ENCODE measurements at places on chromosomes 1 and 21.

DNA sequence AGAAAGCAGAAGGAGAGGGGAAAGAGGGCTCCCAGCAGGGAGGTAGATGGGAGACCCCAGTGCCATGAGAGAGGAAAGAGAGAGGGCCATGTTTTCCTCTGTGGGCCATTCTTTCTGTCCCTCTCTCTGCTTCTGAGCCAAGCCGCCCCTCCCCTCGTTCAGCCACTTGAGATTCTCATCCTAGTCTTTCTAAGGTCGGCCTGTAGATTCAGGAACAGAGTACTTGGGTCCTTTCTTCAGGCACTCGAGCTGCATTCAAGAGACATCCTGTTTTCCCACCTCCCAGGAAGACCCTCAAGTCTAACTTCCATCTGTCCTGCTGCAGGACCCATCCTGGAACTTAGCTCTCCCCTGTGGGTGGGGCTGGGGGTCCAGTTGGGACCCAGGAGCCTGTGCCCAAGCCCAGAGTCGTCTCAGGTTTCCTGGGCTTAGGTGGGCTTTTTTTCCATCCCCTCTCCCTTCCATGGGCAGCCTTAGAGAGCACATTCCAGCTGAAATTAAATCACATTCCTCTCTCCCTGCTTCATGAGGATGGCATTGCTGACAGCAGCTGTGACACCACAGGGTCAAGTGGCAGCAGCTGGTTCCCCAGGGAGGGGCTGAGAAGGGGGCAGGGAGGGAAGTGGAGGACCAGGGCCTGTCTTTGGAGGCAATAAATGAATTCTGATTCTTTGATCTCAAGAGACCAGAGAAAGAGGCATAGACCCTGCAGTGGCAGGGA, 13.0 kb downstream of the NES start:
- no peak for DNase-seq

GRCh38 chr21:42678618-42679295, 25.3 kb downstream of the PDE9A start:
- DNase-seq: no peak

GRCh38 chr1:180548686-180549317, 10.0 kb upstream of the OVAAL start:
- no peak for DNase-seq

- DNase-seq: no peak
These were observed 82.2 kb upstream of the C1orf105 start for GRCh38 chr1:172338295-172338735.

- DNase-seq: no peak
These were observed 789 bp upstream of the GALE start for GRCh38 chr1:23801338-23801748.

DNA sequence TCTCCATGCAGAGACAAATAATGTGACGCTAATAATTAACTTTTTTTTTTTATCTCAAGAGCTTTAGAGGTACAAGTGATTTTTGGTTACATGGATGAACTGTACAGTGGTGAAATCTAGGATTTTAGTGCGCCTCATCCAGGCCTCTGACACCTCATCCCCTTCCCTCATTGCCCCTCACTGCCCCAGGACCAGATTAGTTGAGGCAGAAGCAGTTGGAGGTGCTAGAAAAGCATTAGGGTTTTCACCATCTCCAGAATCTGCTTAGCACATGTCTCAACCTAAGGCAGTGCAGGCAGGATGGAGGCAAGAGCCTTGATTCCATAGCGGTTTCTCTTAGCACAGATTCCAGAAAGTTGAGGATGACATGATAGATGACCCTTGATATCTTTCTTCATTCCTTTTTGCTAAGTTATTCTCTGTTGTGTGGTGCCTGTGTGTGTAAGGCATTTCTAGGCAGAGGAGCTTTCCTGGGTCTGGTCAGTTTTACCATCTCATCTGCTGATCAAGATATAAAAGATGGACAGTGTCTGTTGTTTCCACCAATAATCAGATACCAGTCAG, 16.3 kb upstream of the IL10 start:
- no peak for DNase-seq

- DNase-seq: no peak
These were observed 31.4 kb upstream of the PCBP3 start for GRCh38 chr21:45611939-45612664.

GRCh38 chr1:97608272-97608671, 312.6 kb downstream of the DPYD start:
- no peak for DNase-seq

DNA sequence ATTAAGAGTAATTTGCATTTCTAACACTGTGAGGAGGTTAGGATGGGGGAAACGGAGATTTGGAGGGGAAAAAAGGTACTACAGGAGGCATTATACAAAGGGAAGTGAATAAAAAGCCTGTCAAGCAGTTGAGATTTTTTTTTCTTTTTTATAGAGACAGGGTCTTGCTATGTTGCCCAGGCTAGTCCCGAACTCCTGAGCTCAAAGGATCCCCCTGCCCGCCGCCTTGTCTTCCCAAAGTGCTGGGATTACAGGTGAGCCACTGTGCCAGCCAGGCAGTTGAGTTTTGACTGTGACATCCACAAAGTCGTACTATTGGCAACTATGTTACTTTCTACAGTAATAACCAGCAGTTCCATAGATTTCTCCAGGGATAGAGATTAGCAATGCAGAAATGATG, 2.6 kb downstream of the CLCC1 start:
- DNase-seq: no peak

- DNase-seq: peak; percentile 77
These were observed 14.4 kb upstream of the THEM5 start for GRCh38 chr1:151867765-151868411.

DNA sequence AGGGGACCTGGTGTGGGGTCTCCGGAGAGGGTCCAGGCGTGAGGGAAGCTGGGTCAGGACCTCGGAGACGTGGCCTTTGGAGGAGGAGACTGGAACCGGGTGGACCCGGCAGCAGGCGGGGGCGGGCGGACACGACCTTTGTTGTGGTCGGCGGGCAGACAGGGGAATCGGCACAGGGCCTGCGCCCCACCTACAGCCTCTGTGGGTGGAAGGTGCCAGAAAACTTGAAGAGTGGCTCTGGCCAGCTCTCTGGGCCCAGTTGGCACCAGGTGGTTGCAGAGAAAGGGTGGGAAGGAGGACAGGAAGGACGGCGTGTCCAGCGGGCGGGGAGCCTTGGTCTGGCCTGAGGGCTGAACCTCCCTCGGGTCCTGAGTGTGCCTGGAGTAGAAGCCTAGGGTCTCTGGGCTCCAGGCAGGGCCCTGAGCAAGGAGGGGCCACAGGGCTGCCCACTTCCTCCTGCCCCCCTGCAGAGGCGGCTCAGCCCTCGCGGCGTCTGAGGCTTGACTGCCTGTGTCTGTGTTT, 7.7 kb upstream of the TTLL10 start:
- DNase-seq: no peak

GRCh38 chr1:104905322-104905721, 1155.6 kb downstream of the AMY1C start:
- DNase-seq: no peak

- peak; percentile 36 for DNase-seq
These were observed 1.2 kb upstream of the ADAM15 start for GRCh38 chr1:155049651-155050559.

GRCh38 chr1:41503538-41504113, 19.1 kb upstream of the EDN2 start:
- no peak for DNase-seq

DNA sequence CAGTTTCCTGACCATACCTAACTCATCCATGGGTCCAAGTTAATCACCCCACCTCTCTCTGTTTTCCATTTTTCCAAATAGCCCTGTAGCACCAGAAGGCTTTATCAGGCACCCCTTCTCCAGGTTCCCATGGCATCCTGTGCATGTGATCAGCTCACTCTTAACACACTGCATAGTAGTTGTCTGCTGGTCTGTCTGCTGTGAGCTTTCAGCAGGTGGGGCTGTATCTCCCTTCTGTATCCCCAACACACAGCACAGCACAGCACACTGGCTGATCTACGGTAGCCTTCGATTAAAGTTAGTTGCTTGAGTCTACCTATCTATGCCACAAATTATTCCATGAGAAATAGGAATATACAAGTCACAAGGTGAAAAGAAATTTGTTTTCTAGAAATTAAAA, 54.3 kb upstream of the C1orf198 start:
- no peak for DNase-seq

DNA sequence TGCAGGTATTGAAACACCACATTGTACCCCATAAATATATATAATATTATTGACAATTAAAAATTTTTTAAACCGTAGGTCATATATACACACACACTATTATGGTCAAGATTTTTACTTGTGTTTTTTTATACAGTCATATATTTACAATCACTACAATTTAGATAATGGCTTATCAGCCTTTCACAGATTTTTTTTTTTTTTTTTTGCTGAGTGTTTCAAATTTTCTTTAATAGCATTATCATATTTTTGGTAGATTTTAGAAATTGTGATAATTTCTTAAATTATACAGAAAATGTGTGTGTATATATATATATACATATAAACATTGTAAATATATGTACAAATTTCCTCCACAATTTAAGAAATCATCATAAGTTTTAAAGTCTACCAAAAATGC, 68.6 kb upstream of the RGS2 start:
- DNase-seq: no peak

GRCh38 chr1:19728413-19729145, 63.9 kb downstream of the HTR6 start:
- DNase-seq: no peak

- DNase-seq: no peak
These were observed 156.2 kb upstream of the CTTNBP2NL start for GRCh38 chr1:112239683-112240330.

DNA sequence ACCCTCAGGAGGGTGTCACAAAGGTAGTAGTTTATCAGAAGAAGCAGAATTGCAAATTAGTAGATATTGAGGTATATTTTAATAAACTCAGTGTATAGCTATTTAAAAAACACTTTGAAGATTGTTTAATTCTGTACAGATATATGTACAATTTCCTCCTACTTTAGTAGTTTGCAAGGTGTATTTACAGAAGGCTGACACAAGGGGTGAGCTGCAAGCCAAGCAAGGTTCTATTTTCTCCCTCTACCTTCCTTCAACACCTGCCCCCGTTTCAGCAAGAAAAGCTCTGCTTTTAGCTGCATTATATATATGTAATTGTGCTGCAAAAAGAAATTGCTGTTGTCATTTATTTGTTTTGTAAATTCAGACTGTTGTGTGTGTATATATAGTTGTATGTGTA, 674.2 kb upstream of the PKN2 start:
- no peak for DNase-seq

DNA sequence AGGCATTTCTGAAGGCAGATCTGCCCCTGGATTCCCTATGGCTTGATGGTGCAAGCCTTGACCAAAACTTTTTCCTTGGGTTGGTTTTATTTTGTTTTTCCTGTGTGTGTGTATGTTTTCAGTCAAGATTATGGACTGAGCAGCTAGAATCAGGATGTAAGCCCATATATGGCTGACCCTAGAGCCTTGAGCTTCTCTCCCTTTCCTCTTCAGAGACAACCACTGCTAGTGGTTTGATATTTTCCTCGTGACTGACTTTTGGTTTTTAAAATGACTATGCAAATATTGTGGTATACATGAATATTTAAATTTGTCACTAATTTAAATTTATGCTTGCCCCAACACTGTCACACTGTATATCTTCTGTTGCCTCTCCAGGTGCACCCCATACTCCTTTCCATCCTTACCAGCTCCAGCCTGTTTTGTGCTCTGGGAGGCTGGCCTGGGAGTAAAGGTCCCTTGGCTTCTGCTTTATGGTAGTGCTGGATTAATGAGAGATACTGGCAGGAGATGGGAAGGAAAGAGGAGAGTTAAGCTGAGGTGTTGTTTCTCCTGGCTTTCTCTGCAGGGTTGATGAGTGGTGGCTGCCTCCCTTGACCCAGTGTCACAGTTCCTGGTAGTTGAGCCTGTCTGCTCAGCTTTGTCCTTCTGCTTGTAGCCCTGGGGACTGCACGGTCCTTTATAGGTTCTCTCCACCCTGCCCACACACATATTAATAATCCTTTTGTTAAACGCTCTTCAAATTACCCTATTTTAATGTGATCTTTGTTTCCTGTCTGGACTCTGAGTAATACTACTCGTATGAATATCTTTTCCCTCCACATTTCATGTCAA, 44.4 kb downstream of the RWDD3 start:
- no peak for DNase-seq

DNA sequence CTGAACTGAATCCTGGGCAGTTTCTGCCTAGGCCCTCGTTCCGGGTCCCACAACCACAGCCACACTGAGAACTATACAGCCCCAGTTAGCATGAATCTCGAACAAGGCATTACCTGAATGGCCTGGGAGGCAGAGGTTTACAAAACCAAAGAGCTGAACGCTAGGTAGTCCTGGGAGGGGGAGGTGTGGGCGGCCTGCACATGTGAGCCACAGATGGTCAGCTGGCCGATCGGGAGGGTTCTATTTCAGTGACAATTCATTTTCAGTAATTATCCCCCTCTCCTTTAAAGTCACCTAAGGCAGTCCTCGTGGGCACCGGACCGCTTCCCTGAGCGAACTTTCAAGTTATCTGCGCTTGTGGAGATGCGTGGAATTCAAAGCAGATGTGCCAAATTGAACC, 111.9 kb downstream of the GLIS1 start:
- no peak for DNase-seq

- DNase-seq: no peak
These were observed 9.7 kb downstream of the FOXO6 start for GRCh38 chr1:41370756-41371420.

- no peak for DNase-seq
These were observed 8.7 kb upstream of the EXTL1 start for GRCh38 chr1:26012864-26013263.

DNA sequence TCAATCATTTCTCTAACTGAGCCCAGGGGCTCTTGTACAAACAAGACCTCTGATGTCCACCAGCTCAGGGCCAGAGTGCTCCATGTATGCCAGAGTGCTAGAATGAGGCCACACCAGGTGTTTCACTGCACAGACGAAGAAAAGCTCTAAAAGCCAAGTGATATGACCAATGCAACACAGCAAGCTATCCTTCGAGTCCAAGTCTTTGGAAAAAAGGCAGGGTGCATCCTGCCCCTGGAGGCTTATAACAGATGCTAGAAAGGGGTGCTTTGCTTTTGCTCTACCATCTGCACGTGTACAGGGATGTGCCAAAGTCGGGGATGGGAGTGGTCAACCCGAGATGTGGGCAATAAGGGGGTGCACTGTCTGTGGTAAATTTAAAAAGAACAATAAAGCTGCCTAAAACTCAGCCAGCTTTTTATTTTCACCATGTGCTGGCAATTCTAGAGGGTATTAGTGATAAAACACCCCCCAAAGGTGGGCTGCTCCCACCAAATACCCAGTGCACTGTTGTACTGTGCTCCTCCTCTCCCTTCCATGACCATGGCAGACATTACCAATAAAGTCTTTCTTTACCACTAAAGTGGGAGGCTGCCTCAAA, 32.1 kb downstream of the SMIM12 start:
- no peak for DNase-seq

- no peak for DNase-seq
These were observed 12.0 kb downstream of the TSHB start for GRCh38 chr1:115041654-115042053.

GRCh38 chr1:244971552-244972216, 107.3 kb upstream of the HNRNPU start:
- no peak for DNase-seq

- DNase-seq: no peak
These were observed 1.8 kb downstream of the BTG3 start for GRCh38 chr21:17610911-17611310.

GRCh38 chr1:229027158-229027557, 243.8 kb upstream of the RAB4A start:
- DNase-seq: no peak

GRCh38 chr1:171828794-171829193, 12.5 kb upstream of the DNM3 start:
- DNase-seq: no peak

All from foreskin keratinocyte (primary cell).